Natural killer cell (primary cell): ENCODE measurements at places on chromosomes 11 and 22. TPM values are rescaled to one million over a fixed set of nuclear protein-coding genes. Genes with fewer than 3 reads are reported as not detected.

DNA sequence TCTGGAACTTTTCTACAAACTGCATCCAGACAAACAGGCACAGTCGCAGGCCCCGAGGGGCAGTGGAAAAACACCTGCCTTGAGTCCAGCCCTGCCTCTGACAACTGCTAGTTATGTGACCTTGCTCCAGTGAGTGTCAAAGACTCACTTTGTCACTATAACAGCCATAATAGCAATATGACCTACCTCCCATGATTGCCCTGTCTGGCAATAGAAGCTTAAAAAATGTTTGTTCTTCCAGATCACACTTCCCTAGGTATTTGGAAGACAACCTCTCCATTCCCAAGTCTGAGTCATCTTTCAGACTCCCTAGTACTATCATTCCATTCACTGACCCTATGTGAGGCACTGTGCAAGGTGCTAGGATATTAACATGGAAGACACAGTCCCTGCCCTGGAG is 74.5 kb downstream of the RPL27A start:
- H3K36me3 ChIP-seq: no peaks in the 10 kb centered on the region
- no peak overlapping the region for H3K4me3 ChIP-seq
- no peak for DNase-seq
- H3K27ac ChIP-seq: no peak overlapping the region
- no peaks in the 10 kb centered on the region for H3K4me1 ChIP-seq

GRCh38 chr11:46520971-46521745 is 72.7 kb downstream of the AMBRA1 start:
- DNase-seq: no peak
- no peak overlapping the region for H3K4me3 ChIP-seq
- no peaks in the 10 kb centered on the region for H3K27me3 ChIP-seq
- no peak overlapping the region for H3K27ac ChIP-seq
- no peaks in the 10 kb centered on the region for H3K4me1 ChIP-seq

- peaks cover 2% of the 10 kb centered on the region for H3K36me3 ChIP-seq
- no peak for DNase-seq
- no peak overlapping the region for H3K27ac ChIP-seq
- no peak overlapping the region for H3K4me3 ChIP-seq
- peaks cover 15% of the 10 kb centered on the region for H3K4me1 ChIP-seq
Measured at GRCh38 chr11:12174128-12174476, 63.7 kb downstream of the MICAL2 start.

- DNase-seq: no peak
- H3K4me3 ChIP-seq: no peak overlapping the region
- no peak overlapping the region for H3K27ac ChIP-seq
- no peaks in the 10 kb centered on the region for H3K27me3 ChIP-seq
- H3K4me1 ChIP-seq: peaks cover 18% of the 10 kb centered on the region
Measured at GRCh38 chr22:17108256-17109112, 12.7 kb downstream of the TMEM121B start.

DNA sequence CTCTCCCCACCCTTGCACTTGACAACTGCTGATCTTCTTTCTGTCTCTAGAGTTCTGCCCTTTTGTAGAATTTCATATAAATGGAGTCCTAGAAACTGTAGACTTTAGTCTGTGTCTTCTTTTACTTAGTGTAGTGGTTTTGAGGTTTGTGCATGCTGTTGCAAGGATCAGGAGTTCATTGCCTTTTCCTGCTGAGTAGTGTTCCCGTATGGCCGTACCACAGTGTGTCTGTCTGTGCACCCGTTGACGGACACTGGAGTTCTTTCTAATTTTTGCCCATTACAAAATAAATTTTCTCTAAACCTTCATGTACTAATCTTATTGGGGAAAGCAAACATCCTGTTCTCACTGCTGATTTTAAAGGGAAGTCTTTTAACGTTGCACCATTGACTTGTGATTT is 138.1 kb downstream of the TBC1D22A start:
- no peak for DNase-seq
- H3K36me3 ChIP-seq: peaks cover 11% of the 10 kb centered on the region
- no peak overlapping the region for H3K27ac ChIP-seq

DNA sequence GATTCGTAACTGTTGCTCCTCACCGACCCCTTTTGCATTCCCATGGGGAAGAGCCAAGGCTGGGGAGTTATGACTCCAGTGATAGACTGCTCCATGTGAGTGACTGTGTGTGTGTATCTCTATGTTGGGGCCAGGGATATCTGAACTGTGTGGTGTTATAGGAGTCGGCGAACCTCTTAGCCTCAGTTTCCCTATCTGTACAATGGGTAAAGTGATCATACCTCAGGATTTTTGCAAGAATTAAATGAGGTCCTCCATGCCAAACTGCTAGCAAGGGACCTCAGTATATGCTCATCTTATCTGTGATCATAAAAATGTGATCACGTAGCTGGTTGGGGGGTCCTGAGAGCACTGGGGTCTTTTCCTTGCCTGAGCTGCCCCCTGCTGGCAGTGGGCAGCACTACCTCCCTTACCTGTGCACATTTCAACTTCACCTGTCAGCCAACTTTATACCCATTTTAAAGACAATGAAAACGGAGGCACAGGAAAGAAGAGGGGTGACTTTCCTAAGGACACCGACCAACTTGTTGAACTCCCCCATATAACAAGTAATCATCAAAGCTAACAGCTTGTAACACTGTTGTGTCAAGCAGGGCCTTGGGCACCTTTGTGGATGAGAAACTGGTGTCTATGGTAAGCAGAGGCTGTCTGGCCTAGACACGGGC is 1.4 kb upstream of the DPP3 start:
- peaks cover 5% of the 10 kb centered on the region for H3K36me3 ChIP-seq
- peak; percentile 67 for DNase-seq
- no peaks in the 10 kb centered on the region for H3K27me3 ChIP-seq
- H3K4me3 ChIP-seq: peak overlapping the region; percentile 89
- H3K4me1 ChIP-seq: peaks cover 21% of the 10 kb centered on the region
- peak overlapping the region; percentile 82 for H3K27ac ChIP-seq

DNA sequence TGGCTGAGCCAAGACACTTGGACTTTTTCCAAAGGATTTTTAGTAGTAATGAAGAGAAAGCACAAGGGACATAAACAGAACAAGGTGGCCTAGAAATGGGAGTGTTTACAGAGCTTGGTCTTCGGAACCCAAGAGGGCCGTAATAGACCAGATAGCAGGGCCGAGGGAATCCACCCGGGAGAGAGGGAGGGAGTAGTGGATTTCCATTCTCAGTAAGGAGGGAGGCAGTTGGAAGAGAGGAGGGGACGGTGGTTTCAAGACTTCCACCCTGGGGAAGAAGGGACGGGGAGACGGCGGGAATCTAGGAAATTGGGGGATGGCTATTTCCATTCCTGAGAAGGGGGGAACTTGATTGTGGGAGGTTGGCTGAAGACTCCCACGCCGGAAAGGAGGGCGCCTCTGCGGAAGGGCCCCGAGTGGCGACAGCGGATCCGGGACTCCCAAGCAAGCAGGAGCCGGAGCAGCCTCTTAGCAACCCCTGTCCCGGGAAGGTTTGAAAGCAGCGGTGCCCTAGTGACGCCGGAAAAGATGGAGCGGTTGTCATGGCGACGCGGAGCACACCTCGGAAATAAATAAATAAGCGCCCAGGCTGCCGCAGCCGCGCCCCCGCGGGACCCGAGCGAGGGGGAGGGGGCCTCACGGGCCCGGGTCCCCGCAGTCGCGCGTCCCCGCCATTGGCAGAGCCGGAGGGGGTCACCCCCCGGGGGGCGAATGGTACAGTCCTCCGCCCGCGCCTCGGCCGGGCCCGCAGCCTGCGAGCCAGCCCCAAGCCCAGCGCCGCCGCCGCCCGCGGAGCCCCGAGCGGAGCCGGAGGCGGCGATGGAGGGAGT is 31.6 kb downstream of the EIF3F start:
- no peaks in the 10 kb centered on the region for H3K36me3 ChIP-seq
- H3K4me3 ChIP-seq: peak overlapping the region; percentile 26
- peak; percentile 95 for DNase-seq
- H3K4me1 ChIP-seq: peaks cover 13% of the 10 kb centered on the region
- peaks cover 20% of the 10 kb centered on the region for H3K27me3 ChIP-seq

DNA sequence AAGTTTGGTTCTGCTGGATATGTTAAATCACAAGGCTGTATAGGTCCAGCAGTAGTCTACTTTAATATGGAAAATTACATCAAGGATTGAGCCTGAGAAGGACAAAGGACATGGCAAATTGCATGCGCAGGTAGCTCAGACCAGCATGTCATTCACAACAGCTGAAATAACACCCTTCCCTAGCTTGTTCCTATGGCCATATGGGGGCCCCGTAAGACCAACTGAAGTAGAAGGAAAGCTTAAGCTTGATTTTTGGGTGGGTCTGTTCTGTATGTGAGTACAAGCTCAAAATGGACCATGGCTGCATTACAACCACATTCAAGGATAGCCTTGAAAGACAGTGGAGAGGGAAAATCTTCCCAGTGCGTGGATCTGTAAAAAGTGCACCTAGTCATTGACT is 20.6 kb upstream of the PDE3B start:
- H3K4me1 ChIP-seq: no peaks in the 10 kb centered on the region
- H3K27me3 ChIP-seq: no peaks in the 10 kb centered on the region
- H3K27ac ChIP-seq: no peak overlapping the region
- H3K4me3 ChIP-seq: no peak overlapping the region
- DNase-seq: peak; percentile 47

GRCh38 chr11:63764340-63764678 is 4.3 kb downstream of the ZFTA start:
- DNase-seq: no peak
- H3K4me3 ChIP-seq: no peak overlapping the region
- H3K4me1 ChIP-seq: peaks cover 13% of the 10 kb centered on the region
- no peaks in the 10 kb centered on the region for H3K36me3 ChIP-seq
- H3K27me3 ChIP-seq: peaks cover under 1% of the 10 kb centered on the region

- H3K4me3 ChIP-seq: no peak overlapping the region
- no peaks in the 10 kb centered on the region for H3K36me3 ChIP-seq
- H3K27me3 ChIP-seq: peaks cover 11% of the 10 kb centered on the region
- DNase-seq: no peak
- no peak overlapping the region for H3K27ac ChIP-seq
Measured at GRCh38 chr22:22464541-22465054, 43.9 kb downstream of the ZNF280B start.

- no peaks in the 10 kb centered on the region for H3K36me3 ChIP-seq
- H3K4me1 ChIP-seq: peaks cover 45% of the 10 kb centered on the region
- H3K4me3 ChIP-seq: peak overlapping the region; percentile 74
- peak overlapping the region; percentile 44 for H3K27ac ChIP-seq
Measured at GRCh38 chr11:96341211-96342013, 1.6 kb downstream of the MAML2 start.

- DNase-seq: no peak
- H3K27ac ChIP-seq: no peak overlapping the region
- no peaks in the 10 kb centered on the region for H3K36me3 ChIP-seq
- no peaks in the 10 kb centered on the region for H3K27me3 ChIP-seq
- H3K4me1 ChIP-seq: no peaks in the 10 kb centered on the region
Measured at GRCh38 chr22:48895336-48895735, 932.3 kb downstream of the BRD1 start.

DNA sequence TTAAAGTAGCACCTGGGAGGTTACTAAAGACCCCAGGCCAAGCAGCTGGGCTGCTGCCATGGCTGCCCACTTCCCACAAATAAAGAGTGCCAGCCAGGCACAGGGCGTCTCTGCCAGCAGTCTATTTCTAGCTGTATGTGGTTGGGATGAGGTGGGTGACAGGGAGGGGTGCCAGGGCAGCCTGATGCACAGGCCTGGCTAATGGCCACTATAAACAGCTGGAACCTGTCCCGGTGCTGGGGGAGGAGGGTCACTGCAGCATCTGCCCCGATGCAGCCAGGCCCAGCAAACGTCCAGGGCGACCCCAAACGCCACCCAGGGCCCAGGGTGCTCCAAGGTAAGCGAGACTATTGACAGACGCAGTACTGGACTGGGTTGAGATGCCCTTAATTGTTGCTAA is 37.4 kb downstream of the SCUBE1 start:
- no peak overlapping the region for H3K27ac ChIP-seq
- H3K4me1 ChIP-seq: no peaks in the 10 kb centered on the region
- no peak for DNase-seq
- H3K27me3 ChIP-seq: no peaks in the 10 kb centered on the region

- H3K36me3 ChIP-seq: no peaks in the 10 kb centered on the region
- no peak overlapping the region for H3K4me3 ChIP-seq
- H3K27ac ChIP-seq: no peak overlapping the region
- DNase-seq: no peak
Measured at GRCh38 chr11:72613977-72614376, 60.2 kb downstream of the PDE2A start.

- H3K4me1 ChIP-seq: no peaks in the 10 kb centered on the region
- H3K4me3 ChIP-seq: no peak overlapping the region
- H3K27me3 ChIP-seq: peaks cover 2% of the 10 kb centered on the region
- H3K27ac ChIP-seq: no peak overlapping the region
- H3K36me3 ChIP-seq: no peaks in the 10 kb centered on the region
- no peak for DNase-seq
Measured at GRCh38 chr11:34757026-34757451, 136.1 kb downstream of the EHF start.

GRCh38 chr22:39713799-39714290 is 143.3 kb downstream of the CACNA1I start:
- H3K27me3 ChIP-seq: no peaks in the 10 kb centered on the region
- H3K36me3 ChIP-seq: no peaks in the 10 kb centered on the region
- DNase-seq: no peak
- no peak overlapping the region for H3K27ac ChIP-seq

DNA sequence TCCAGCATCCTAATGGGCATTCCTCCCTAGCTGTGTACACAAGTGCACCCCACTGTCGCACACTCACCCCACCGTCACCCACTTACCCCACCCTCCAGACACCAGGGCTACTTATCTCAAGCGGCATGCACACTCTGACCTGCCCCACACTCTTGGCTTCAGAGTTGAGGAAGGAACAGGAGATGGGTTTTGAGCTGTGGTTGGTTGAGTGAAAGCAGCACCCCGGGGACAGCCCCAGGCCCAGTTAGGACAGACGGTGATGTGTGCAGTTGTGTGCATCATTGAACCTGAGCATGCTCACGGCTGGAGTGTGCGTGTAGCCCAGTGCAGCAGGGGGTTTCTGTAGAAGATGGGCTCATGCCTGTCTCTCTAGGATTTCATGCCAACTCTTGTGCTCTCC is 32.5 kb downstream of the AHNAK start:
- no peak overlapping the region for H3K27ac ChIP-seq
- H3K4me3 ChIP-seq: no peak overlapping the region
- peaks cover 4% of the 10 kb centered on the region for H3K4me1 ChIP-seq

DNA sequence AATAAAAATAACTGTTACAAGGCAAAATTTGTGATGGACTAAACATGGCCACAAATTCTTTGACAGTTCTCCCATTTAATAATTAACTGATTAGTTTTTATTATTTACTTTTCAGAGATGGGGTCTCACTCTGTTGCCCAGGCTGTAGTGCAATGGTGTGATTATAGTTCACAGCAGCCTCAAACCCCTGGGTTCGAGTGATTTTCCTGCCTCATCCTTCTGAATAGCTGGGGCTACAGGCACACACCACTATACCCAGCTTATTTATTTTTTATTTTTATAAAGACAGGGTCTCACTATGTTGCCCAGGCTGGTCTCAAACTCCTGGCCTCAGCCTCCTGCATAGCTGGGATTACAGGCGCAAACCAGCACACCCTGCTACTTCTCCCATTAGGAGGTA is 4.5 kb upstream of the PATL1 start:
- no peak overlapping the region for H3K4me3 ChIP-seq
- no peak for DNase-seq
- H3K27ac ChIP-seq: no peak overlapping the region
- H3K36me3 ChIP-seq: no peaks in the 10 kb centered on the region
- peaks cover 11% of the 10 kb centered on the region for H3K4me1 ChIP-seq

- H3K4me3 ChIP-seq: peak overlapping the region; percentile 94
- H3K4me1 ChIP-seq: peaks cover 16% of the 10 kb centered on the region
- H3K36me3 ChIP-seq: peaks cover 7% of the 10 kb centered on the region
- H3K27ac ChIP-seq: peak overlapping the region; percentile 99
- DNase-seq: no peak
Measured at GRCh38 chr11:18321578-18321968, 367 bp downstream of the HPS5 start.

ZMAT5 gene
- 15.9 TPM for total RNA-seq

OR51B4 gene
- total RNA-seq: not detected

GLYAT gene
- not detected for total RNA-seq

RIMBP3C gene
- total RNA-seq: 0.35 TPM

CADM1 gene
- 3.9 TPM for total RNA-seq

APOL3 gene
- 166 TPM for total RNA-seq

HARBI1 gene
- 16.8 TPM for total RNA-seq

TMEM191B gene
- total RNA-seq: 6.5 TPM
